ENCODE measurements at places on chromosomes 13 and 19.

DNA sequence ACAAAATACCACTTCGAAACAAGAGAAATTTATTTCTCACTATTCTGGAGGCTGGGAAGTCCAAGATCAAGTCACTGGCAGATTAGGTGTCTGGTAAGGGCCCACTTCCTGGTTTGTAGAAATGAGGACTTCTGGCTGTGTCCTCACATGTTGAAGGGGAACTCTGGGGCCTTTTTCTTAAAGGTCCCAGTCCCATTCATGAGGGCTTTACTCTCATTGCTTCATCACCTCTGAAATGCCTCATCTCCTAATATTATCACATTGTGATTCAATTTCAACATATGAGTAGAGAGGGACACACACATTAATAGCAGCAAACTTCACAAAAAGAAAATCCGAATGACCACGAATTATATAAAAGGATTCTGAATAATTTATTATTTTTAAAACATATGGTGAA, 21.6 kb upstream of the SIGLEC14 start:
- peak; percentile 25 for DNase-seq

DNA sequence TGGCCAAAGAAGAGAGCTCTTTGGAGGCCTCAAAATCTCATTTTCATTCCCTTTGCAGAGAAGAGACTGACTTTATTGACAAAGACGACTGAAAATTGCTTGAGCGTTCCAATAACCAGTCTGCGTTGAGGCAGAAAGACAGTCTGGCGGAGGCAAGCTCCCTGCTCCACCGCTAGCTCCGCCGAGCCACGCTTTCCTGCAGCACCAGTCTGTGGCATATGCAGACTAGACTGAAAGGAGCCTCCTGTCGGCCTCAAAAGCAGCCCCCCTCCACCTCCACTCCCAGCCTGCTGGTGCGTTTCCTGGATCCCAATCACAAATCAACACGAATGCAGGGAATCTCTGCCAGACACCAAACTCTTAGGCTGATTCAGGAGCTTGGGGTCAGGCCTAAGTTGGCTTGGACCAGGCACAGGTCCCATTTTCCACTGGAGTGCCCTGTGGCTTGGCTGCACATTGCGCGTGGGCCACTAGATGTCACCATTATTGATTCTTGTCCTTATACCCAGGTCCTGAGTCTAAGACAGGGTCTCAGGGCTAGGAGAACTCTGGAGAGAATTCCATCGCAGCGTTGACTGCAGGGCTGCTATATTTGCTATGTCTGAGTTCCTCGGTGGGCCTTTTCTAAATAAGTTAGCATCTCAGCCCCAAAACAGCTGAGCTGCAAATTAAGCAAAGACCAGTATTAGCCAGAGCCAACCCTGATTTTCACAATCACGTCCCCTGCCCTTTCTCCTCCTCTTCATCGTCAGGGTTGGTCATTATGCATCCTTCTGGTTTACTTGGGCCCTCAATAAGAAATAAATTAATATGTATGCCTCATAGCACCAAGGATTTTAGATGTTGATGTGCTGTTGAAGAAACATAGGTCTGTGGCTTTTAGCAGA, 5.2 kb upstream of the ZNF507 start:
- peak; percentile 83 for DNase-seq

GRCh38 chr13:33070713-33071112, 54.5 kb downstream of the KL start:
- DNase-seq = no peak

DNA sequence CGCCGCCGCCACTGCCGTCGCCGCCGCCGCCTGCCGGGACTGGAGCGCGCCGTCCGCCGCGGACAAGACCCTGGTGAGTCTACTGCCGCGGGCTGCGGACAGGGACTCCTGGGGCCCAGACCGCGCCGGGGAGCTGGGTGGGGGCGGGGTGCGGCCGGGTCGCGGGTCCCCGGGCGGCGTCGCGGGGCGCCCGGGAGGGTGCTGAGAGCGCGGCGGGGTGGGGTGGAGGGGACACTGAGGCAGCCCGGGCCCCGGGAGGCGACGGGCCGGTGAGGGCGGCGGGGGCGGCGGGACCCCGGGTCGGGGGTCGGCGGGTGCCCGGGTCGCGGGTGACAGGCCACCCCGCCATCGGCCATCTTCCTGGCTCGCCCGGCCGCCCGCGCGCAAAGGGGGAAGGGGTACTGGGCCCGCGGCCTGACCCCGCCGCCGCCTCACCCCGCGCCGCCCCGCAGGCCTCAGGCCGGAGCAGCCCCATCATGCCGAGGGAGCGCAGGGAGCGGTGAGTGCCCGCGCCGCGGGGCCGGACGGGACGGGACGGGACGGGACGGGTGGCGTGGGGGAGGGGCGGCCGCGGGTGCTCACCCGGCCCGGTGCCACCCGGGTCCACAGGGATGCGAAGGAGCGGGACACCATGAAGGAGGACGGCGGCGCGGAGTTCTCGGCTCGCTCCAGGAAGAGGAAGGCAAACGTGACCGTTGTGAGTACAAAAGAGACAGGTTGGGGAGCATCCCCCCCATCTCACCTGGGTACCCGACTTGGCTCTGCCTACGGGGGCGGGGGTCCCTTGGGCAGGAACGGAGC, 489 bp downstream of the CCNE1 start:
- peak; percentile 76 for DNase-seq

- DNase-seq = no peak
Observed at GRCh38 chr13:82330499-82330898, 1551.8 kb downstream of the SLITRK1 start.

GRCh38 chr19:1366899-1367870, 16.5 kb upstream of the NDUFS7 start:
- DNase-seq = no peak

DNA sequence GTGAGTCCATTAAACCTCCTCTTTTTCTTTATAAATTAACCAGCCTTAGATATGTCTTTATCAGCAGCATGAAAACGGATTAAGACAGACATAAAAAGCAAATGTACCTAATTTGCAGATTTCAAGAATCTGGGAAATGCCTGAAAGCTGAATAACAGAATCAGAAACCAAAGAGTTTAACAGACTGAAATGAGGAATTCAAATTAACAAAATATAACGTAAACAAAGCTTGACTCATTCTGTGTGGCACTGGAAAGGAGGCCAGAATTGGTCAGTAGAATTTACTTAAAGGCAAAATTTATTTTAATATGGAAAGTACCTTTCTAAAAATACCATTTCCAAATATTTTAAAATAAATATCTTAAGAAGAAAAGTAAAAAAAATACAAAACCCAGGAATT, 540.6 kb upstream of the HTR2A start:
- DNase-seq = no peak

DNA sequence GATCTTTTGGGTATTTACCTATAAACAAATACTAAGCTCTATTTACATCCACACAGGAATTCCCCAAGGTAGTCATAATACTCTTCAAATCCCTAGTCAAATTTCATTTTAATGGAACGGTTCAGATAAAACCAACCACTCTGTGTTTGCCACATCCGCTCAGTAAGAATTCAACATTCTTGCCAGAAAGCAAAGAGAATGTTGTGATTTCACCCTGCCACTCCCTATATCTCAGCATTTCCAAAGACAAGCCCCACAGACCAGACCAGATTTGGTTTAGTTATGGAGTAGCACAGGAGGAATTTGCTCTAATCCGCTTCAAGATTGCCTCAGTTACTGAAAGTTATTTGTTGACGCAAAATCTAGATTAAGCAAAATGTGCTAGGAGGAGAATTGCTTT, 105.6 kb upstream of the SERP2 start:
- DNase-seq = no peak

DNA sequence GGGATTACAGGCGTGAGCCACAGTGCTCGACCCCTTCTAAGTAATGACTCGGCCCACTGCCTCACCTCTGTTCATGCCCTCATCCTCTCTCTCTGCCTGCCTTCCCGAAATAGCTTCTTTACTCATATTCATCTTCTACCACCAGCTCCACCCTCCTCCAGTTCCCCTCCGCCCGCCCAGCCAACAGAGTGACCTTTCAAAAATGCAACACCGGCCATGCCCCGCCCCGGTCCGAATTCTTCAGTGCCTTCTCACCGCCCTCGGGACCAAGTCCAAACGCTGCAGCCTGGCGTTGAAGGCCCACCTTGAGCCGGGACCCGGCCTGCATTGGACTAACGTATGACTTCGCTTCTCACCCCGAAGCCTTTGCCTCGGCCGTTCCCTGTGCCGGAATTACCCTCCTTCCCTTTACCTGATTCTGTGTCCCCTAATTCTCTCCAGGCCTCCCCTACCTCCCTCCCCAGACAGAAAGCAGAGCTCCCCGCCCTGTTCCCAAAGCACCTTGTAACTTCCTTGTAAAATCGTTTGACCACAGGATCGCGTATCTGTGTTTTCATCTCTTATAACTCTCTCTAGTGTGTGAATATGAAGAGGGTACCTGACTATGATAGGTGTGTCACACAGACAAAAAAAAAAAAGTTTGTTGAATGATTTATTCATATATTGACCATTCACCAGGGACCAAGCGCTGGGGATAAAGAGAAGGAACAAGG, 8.1 kb upstream of the MUC16 start:
- no peak for DNase-seq

DNA sequence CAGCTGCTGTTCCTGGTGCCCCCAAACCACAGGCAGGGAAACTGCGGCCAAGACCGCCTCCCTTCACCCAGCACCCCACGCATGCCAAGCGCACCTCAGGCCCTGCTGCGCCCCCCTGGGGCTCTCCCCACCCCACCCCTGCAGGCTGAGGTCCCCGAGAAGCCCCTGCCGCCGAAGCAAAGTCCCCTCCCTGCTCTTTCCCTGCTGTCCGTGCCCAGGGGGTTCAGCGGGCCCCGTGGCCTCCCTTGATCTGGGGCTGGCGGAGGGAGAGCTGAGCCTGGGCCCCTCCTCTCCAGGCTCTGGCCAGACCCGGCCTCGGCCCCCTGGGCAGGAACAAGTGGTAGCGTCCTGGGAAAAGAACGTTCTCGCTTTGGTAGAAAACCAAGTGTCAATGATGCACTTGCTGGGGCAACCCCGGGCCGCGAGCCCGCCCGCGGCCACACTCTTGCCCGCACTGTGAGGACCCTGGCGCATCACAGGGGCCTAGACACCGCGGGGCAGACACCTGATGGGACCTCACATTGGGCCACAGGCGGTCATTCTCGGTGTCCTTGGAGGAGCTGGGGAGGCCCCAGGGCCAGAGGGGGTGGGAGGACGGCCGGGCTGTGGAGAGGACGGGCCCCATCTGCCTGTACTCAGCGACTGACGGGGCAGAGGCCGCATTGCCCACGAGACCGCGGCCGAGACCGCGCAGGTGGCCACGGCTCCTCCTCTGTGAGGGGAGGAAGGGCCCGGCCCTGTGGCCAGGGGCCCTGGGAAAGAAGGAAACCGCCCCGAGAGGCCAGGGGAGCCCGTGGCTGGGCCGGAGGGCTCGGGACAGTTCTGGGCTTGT, 29.0 kb downstream of the GPX4 start:
- DNase-seq = peak; percentile 79

DNA sequence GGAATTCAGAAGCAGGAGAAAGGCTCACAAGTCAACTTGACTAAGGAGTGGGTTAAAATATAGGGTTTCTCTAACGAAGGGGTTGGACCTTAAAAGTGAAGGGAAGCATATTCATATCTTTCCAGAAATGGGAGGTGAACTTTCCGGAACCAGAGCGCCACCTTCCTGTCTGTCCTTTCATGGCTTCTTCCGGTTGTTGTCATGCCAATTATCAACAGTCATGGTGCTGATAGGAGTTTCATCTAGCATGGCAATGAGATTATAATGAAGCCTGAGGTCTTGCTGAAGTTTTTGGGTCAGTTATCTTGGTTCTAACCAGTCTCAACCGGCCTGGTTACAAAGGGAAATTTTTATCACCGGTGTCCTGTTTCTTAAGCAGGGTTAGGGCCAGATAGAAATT, 162.9 kb upstream of the NBEA start:
- DNase-seq = no peak

GRCh38 chr13:93218583-93218982, 8.0 kb upstream of the GPC6 start:
- DNase-seq = no peak

GRCh38 chr19:34134190-34135053, 37.9 kb upstream of the LSM14A start:
- DNase-seq = peak; percentile 97

DNA sequence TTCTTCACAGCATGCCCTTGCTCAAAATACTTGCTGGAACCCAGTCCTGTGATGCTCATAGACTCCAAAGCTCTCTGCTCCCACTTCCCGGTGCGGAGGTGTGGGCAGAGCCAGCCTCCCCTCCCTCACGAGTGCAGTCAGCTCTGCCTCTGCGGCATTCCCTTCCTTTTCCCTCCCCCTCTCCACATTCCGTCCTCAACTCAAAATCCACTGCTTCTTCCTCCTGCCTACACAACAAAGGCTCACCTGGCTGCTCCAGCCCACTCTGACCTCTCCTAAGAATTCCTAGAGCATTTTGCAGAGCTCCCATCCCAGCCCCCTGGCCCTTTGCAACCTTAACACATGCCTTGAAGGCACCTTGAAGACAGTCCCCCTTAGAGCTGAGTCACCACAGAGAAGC, 527.9 kb downstream of the MYO16 start:
- no peak for DNase-seq

DNA sequence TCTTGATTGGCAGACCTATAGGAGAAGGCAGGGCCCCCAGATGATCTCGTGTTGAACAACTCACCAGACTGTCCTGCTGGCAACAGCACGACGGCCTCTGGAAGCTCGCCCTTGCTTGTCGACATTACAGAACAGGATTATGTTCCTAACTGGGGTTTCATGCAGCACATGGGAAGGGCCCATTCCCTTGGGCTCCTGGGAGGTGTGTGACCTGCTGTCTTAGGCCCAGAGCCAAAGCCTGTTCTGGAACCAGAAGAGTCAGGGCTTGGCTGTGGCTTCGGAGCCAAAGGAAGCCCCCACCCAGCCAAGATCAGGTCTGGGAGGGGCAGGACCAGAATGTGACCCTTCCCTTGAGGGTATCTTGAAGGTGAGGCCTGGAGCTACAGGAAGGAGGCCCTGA, 36.9 kb downstream of the RGCC start:
- no peak for DNase-seq

DNA sequence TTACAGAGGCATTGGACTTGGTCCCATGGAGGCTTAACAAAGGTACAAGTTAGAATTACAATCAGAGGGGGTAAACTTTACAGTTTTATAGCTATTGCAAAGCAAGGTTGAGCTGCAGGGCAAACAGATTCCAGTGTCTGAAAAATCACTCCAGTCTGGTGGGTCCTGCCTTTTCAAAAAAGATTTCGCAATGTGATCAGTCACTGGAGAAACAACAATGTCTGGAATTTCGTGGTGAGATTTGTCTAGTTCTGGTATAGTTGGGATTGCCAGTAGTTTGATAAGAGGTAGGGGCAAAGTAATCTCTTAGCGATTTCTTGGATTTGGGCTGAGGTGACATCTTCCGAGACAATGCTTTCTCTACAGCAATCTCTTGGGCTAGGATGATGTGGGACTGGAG, 1198.2 kb upstream of the PCDH9 start:
- DNase-seq = no peak

GRCh38 chr19:46610413-46610775, 9.3 kb downstream of the CALM3 start:
- no peak for DNase-seq
